NCI-H446 (cell line): ENCODE measurements at places on chromosomes 7 and 10.

DNA sequence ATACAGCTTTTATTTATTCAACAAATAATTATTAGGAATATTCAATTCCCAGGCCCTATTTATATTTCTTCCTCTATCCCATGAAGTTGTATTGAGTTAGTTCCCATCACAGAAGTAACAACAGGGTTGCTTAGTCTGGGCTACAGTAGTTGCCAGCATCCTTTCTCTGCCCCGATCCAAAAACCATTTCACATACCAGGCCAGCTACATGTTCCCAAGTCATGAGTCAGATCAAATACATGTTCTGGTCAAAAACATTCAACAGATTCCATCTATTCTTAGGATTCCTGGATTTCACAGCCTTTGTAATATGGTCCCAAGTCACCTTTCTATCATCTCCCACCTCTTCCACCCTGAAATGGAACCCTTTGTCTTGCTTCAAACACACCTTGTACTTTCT, 91.6 kb downstream of the RAB11FIP2 start:
- DNase-seq = no peak

- DNase-seq = no peak
Observed at GRCh38 chr7:81883801-81884393, 114.0 kb upstream of the HGF start.

DNA sequence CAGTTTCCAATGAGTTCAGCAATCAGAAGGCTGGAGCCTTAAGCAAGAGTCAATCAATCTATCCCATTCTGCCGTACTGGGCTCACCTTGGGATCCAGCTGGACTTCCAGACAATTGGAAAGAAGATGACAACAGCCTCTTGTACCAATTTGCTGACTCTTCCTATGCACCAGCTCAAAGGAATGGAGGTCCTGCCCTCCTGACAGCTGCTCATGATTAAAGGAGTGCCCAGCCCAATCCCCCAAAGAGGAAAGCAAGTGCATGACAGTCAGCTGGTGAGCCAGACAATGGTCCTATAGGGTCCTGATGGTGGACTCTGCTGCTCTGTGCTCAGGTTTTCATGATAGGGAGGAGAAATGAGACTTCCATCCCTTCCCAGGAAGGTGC, 25.1 kb downstream of the VSTM4 start:
- DNase-seq = no peak

DNA sequence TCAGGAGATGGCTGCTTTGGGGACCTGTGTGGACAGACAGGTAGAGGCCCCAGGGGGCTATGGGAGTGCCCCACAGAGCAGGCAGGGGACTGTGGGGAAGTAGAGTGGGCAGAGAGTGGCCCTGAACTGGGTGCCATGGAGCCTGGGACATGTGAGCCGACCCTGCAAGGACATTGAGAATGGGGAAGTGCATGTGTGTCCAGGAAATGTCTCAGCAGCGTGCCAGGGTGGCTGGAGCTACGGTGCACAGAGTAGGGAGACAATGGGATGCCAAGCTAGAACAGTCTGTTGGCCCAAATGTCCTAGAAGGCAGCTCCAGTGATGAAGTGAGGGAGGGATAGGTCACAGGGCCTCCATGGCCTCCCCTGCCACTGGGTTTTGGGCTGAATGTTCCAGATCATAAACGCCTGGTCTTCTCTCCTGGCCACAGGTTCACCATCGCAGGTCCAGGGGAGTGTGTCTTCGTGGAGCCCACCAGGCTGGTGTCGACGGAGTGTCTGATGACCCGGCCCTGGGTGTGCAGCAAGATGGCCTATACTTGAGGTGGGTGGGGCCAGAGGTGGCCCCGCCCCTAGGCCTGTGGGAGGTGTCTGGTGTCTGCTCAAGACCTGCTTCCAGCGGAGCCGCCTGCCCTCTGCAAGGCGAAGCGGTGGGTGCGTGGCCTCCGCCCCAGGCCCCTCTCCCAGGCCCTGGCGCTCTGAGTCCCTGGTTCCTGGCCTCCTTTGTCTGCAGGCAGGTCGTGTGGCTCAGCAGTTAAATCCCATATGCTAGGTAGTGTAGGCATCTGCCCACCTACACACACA, 20.5 kb downstream of the CLEC2L start:
- DNase-seq = no peak

- DNase-seq = no peak
Observed at GRCh38 chr7:2525658-2526630, 6.4 kb downstream of the LFNG start.

GRCh38 chr7:107998150-107998549, 4.8 kb downstream of the LAMB1 start:
- DNase-seq = no peak

GRCh38 chr7:145957160-145957890, 159.3 kb upstream of the CNTNAP2 start:
- no peak for DNase-seq

DNA sequence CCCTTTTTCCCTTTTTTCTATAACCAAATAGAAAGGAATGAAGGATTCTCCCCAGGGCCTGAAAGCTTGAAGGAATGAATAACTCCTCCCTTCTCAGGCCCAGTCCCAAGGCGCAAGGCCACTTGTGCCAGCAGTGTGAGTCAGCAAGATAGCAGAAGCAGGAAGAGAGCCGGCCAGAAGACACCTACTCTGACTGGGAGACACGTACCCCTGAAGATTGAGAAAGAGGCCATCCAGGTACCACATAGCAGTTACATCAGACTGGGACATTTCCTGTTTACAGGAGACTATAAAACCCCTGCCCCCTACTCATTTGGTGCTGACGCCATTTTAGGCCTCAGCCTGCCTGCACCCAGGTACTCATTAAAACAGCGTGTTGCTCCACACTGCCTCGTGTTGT, 65.5 kb downstream of the LRRC17 start:
- DNase-seq = no peak

DNA sequence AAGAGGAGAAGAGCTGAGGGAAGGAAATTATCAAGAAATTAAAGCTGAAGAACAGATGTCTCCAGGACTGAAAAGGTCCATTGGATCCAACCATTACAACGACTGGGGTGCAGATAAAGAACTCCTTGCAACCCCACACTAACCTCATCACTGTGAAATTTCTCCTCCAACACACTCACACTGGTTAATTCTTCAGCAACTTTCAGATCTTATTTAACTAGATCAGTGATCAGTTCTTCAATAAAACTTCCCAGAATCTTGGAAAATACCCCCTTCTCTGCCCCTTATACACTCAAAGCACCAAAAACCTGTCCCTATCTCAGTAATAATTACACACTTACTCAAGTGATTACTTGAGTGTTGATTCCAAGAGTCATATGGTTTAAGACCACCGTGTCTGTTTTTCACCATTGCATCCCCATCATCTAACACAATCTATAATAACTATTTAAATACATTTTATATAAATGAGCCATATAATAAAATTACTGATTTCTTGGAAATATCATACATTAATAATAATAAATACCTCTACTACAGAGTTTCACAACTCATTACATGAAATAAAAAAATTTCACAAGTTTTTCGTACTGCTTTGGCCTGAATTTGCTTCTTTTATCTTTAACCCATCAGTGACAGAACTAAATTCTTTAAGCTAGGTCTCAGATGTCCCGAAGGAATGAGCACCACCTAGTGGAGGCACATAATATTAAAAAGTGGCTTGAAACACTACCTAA, 123.7 kb downstream of the MPP7 start:
- DNase-seq = peak; percentile 4

DNA sequence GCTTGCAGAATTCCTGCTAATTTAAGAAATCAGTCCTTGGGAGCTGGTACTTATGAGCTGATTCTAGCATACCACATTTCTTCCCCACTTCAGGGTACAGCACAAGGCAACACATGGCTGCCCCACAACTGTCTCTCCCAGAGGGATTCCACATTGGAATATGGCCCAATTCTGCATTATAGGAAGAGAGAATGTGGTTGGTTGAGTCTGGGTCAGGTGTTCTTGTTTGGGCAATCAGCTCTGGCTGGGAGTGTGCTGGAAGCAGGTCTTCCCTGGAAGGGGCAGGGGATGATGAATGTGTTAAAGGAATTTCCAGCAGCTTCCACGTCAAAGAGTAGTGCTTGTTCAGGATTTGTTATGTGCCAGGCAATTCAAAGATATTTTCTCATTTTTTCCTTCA, 95.7 kb downstream of the BUB3 start:
- DNase-seq = no peak

DNA sequence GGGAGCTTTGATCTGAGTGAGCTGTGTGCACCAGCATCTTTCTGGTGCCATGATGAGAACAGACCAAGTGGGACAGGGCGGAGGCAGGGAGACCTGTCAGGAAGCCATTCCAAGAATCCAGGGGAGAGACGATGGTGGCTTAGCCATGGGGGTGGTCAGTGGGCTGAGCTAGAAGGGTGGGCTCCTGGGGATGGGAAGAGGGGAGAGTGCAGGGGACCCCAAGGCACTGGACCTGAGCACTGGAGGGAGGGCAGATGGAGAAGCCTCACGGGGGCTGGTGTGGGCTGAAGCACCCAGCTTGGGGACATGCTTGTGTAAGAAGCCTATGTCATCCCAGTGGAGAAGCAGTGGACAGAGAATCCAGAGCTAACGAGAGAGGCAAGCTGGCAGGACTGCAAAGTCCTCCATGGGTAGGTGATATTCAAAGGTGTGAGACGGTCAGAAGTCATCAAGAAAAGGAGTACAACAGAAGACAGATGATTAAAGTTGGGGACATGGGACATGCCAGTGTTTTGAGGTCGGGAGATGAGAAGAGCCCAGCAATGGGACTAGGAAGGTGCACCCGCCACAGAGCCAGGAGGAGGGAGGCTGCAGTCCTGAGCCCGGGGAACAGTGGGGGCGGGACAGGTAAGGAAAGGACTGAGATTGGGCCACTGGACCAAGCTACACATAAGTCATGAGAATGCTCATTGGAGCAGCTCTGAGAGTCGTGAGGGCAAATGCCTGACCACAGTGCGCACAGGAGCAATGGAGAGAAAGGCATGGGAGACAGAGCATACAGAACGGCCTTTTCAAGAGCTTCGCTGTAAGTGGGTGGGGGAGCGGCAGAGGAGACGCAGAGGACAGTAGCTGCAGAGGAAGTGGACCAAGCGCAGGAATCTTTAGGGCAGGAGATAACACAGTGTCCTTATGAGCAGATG, 72.0 kb downstream of the GRID1 start:
- DNase-seq = no peak

GRCh38 chr7:41967156-41967555, 264.3 kb upstream of the INHBA start:
- no peak for DNase-seq

GRCh38 chr7:94741179-94741578, 85.2 kb upstream of the SGCE start:
- DNase-seq = no peak

GRCh38 chr7:6168477-6168868, 104.0 kb downstream of the CYTH3 start:
- no peak for DNase-seq

DNA sequence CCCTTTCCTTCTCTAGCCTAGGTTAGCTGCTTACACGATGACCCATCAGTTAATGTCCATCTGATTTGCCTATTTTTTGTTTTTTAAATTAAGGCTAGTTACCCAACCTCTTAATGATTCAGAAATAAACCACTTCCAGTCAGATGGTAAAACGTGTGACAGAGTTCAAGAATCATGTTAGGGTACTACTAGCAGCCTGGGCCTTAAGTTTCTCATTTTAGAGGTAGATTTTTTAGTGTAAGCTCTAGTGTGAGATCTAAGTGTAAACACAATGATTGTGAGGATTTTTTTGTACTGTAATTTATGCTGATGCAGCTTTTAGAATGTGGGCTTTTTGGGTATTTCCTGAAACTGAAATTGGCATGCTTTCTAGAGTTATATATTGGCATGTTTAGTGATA, 130.0 kb downstream of the CDK14 start:
- DNase-seq = no peak

DNA sequence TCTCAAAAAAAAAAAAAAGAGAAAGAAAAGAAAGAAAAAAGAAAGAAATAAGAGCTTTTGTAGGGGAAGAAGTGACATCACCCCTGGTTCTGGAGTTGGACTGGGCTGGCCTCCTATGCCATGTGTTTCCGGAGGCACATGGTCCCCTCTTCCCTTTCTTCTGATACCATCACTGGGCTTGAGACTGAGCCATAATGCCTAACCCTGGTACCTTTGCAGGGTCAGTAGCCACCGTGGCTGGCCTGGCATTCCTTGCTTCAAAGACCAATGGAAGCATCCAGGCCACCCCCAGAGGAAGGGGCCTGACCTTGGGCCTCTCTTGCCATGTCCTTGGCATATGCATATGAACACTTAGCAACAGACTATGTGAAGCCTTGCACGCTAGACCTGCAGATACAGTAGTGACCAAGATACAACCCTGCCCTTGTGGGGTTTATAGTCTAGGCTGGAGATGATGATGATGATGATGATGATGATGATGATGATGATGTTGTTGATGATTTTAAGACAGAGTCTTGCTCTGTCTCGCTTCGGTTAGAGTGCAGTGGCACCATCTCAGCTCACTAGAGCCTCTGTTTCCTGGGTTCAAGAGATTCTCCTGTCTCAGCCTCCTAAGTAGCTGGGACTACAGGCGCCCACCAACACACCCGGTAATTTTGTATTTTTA, 31.8 kb downstream of the SUFU start:
- DNase-seq = no peak

- DNase-seq = no peak
Observed at GRCh38 chr7:25485026-25485425, 256.7 kb upstream of the NPVF start.

DNA sequence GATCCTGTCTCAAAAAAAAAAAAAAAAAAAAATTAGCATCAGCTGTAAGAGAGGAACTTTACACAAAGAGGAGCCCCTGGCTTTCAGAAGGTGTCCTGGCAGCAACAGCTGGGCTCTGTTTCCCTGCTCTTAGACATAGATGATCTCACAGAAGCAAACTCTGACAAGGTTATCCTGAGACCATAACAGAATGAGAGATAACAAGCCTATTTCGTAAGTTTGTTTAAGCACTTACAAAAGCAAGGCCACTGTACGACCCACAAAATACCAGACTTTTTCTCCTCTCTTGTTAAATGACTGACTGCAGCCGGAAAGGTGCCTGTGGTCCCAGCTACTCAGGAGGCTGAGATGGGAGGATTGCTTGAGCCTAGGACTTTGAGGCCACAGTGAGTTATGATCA, 33.3 kb upstream of the OTUD1 start:
- DNase-seq = no peak

GRCh38 chr7:30082686-30083085, 52.1 kb upstream of the MTURN start:
- DNase-seq = no peak

- no peak for DNase-seq
Observed at GRCh38 chr7:25032774-25033743, 53.1 kb upstream of the OSBPL3 start.

DNA sequence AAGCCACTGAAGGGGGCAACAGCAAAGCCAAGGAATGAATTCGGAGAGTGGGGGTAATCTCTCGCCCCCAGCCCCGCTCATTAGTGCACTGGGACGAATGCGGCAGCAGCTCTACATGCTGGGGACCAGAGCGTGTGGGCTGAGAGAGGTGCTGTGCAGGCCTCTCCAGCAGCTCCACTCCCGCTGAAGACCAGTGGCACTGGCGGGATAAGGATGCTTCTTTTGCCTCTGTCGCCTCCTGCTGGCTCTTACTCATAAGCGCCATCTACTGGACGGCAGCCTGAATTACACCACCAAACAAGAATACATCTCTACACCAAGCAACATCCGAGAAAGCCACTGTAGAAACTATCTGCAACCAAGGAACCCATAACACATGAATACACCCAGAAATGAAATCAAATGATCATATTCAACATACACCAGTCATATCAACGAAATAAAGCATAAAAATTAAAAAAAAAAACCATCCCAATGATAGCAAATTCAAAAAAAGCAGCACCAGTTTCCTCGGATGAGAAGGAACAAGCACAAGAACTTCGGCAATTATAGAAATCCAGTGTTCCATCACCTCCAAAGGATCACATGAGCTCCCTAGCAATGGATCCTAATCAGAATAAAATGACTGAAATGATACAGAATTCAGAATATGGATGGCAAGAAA, 79.0 kb upstream of the TMEM168 start:
- DNase-seq = no peak
